ENCODE measurements at places on chromosomes 5 and 9. TPM values are rescaled to one million over a fixed set of nuclear protein-coding genes. Genes with fewer than 3 reads are reported as not detected.

ORM1 gene
- total RNA-seq, result not detected

C9orf43 gene
- total RNA-seq, result 0.19 TPM

SIT1 gene
- 0.63 TPM for total RNA-seq

UBE2QL1 gene
- total RNA-seq, result not detected

OR1Q1 gene
- total RNA-seq, result not detected

JAKMIP2 gene
- total RNA-seq, result 0.52 TPM

GRCh38 chr5:158852622-158853021 lies 247.1 kb downstream of the EBF1 start:
- no peak for DNase-seq

DNA sequence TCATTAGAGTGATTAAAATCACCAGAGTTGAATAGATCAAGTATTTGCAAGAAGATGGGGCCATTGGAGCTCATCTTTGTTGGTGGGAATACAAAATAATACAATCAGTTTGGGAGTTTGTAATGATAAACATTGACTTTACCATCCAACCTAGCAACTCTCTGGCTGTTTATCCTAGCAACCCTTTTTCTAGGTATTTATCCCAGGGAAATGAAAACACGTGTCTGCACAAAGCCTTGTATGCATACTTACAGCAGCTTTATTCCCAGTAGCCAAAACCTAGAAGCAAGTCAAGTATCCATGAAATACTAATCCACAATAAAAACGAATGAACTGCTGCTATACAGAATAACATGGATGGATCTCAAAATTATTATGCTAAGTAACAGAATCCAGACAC lies 152.7 kb upstream of the DAB2 start:
- no peak for DNase-seq

GRCh38 chr9:38278457-38278856 lies 114.0 kb upstream of the ALDH1B1 start:
- no peak for DNase-seq

DNA sequence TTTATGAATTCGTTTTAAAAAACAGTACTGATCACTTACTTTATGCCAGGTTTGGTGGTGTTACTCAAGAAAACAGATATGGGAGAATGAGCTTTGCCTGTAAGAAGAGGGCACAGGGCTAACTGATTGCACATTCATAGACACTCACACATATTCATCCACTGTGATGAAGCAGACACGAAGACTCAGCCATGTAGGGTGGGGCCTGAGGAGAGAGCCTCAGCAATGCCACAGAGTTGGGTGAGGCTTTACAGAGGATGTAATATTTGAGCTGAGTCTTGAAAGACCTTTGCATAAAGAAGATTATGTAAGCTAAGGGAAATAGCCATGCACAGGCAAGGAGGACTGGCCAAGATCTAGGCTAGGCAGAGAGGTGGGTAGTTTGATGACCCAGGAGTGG lies 472.8 kb downstream of the PSAT1 start:
- no peak for DNase-seq

- no peak for DNase-seq
Observed at GRCh38 chr5:51414516-51414915, 31.3 kb downstream of the ISL1 start.

- DNase-seq, result no peak
Observed at GRCh38 chr9:38058452-38059232, 10.4 kb downstream of the SHB start.

GRCh38 chr5:53302529-53302928 lies 177.9 kb upstream of the FST start:
- peak; percentile 25 for DNase-seq

DNA sequence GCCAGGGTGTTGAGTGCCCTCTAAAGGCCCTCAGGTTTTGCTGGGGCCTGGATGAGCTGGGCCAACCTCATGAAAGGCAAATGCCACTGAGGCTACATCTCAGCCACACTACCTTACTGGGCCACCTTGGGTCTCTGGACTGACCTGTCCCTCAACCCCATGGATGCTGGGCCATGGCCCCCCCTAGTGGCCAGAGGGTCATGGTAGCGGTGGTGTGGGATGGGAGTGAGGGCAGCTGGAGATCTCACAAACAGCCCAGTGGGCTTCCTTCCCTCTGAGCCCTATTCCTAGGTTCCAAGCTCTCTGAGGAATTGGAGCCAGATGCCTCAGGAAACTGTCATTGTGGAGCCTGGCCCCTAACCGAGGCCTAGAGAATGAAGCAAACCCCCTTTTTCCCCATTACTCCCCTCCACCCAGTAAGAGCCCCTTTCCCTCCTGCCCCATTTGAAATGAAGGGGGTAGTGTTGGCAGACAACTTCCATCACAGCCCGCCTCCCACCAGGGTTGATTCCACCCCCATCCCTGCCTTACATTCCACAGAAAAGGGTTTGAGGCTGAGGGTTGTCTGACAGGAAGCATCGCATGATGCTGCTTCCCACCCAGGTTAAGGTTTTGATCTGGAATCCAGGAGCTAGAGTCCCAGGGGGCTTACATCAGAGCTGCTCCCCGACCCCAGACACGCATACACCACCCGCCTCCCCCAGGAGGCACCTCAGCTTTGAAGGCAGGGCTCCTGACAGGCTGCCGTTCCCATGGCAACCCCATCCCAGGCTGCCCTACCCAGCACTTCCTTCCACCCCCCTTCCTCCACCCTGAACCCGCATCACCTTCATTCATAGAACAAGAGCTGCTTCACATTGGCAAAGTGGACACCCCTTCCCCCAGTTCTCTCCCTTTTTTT lies 63.9 kb downstream of the PCDH1 start:
- DNase-seq, result no peak

DNA sequence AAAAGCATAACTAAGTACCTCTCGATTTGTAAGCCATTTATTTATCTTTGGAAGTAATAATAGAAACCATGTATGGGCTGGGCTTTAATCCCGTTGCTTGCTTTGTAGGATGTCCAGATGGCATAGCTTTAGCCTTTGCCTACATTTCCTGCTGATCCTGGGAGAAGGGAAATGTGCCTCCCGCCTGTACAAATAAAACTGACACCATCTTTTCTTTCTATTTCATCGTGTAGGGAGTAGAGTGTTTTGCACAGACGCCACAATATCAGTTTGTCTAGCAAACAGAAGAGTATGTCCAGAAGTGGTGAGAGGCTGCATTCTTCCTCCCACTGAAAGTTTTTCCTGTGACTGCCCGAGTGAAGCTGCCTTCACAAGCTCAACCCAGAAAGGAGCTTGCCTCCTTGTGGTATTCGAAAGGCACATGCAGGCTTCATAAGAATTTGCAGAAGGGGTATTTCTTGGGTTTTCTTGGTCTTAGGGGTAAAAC lies 24.7 kb upstream of the TJP2 start:
- DNase-seq, result peak; percentile 49

DNA sequence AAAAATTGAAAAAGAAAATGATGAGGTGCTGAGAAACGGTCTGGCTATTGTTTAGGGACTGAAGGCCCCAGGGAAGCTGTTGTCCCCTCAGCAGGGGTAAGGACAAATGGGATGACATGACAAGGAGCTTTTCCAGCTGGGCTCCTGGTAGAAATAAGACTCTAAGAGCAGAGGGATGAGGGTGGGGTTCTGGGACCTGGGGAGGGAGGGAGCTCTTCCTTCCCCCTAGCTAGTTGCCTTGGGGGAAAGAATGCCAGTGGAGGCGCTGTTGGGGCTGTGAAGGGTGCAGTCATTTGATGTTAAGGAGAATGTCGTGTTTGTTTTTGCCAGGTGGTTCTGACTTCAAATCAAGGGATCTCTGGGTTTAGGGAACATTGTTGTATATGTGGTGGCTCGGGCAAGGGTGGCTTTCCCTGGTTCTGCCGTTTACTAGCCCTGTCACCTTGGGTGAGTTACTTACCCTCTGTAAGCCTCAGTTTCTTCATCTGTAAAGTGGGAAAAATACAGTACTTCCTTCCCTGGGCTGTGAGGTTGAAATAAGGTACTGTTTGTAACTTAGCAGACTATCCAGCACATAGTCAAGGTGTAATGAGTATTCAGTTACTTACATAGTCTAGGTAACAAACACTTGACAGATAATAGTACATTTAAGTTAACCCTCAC lies 47.8 kb downstream of the WWC1 start:
- no peak for DNase-seq

GRCh38 chr5:133938929-133939328 lies 29.5 kb downstream of the C5orf15 start:
- no peak for DNase-seq

DNA sequence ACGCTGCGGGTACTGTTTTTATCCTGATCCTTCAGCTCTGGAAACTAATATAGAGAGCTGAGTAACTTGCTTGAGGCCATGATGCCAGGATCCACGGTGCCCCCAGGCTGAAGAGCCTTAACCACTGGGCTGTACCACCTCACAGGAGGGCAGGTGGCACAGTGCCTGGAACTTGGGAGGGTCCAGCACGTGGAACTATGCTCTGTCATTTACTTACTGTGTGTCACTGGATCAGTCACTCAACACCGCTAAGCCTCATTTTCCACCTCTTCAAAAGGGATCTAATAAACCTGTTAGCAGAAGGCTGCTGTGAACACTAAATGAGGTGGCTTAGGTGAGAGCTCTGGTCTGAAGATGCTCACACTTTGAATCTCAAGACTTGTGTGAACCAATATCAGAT lies 29.6 kb downstream of the KCNIP1 start:
- no peak for DNase-seq

DNA sequence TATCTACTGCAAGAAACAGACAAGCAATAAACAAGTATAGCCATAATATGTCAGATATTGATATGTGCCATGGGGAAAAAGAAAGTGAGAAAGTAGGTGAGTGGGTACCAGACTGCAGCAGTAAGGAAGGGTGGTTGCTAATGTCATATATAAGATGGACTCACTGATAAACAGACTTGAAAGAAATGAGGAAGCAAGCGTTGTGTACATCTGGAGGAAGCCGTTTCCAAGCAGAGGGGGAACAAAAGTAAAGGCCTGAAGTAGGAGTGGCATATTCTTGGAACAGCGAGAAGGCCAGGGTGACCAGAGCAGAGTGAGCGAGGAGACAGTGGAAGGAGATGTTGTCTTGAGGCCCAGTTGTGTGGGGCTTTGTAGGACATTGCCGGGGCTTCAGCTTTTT lies 142.2 kb upstream of the MAP3K1 start:
- no peak for DNase-seq

DNA sequence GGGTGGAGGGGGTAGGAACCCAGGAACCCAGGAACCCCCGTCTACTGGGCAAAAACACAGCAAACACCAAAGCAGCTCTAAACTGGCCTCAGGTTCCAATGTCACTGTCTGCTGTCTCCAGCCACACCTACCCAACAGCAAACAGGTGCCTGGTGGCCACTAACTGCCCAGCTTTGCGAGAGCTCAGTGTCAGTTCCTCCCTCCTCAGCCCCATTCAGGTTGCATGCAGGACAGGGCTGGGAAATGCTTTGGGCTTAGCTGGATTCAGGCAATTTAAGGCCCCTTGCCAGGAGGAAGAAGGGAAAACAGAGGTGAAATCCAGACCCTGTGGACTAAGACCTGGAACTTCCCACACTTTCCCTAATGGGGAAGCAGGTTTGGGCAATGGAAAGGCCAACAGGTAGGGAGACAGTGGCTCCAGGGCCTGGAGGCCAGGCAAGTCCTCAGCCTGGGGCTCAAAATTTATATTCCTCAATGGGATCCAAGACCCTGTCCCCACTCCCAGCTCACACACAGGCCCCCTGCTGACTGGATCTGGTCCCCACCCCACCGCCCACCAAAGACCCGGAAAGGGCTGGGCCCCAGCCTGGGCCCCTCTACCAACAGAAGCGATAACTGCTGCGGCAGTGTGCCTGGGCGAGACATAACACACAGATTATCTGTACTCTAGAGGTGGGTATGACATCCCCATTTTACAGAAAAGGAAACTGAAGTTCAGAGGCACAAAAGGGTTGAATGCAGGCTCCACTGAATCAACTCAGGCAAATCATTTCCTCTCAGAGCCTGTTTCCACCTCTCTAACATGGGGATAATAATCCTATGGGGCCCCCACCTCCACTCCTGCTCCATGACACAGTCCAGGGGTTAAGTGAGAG lies 3.5 kb downstream of the EEIG1 start:
- no peak for DNase-seq

DNA sequence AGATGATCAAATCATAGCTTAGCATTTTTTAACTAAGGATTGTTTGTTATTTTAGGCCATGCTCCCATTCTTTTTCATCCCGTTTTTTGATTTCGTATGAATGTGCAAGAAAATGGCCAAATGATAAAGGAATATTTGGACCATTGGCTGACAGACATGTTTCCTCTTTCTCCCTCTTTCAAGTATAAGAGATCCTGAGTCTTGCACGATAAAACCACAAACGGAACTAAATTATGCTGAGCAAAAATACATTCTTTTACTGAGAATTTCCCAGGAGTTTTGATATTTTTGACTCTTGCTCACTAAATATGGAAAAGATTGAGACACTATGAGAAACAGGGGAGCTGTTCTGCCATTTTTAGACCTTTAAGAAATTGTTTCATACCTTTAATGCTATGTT lies 90.4 kb upstream of the KLF9 start:
- no peak for DNase-seq

GRCh38 chr9:23821375-23822181 lies 4.5 kb downstream of the ELAVL2 start:
- DNase-seq, result peak; percentile 37

DNA sequence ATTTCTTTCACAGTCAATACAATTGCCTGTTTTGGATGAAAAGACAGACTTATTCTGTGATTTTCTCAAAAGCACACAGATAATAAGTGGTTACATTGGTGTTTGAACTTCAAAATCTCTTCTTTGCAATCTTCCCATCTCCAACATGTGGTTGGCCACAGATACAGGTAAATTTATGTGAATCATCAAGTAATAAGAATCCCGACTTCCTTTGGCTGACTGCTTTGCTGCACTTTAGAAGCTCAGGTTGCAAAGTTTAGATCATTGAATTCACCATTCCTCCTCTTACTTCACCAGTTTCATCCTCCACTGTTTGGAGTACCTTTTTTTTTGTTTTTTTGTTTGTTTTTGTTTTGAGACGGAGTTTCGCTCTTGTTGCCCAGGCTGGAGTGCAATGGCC lies 56.5 kb upstream of the ADRB2 start:
- no peak for DNase-seq

GRCh38 chr5:56481428-56482357 lies 248.6 kb upstream of the ANKRD55 start:
- peak; percentile 24 for DNase-seq

DNA sequence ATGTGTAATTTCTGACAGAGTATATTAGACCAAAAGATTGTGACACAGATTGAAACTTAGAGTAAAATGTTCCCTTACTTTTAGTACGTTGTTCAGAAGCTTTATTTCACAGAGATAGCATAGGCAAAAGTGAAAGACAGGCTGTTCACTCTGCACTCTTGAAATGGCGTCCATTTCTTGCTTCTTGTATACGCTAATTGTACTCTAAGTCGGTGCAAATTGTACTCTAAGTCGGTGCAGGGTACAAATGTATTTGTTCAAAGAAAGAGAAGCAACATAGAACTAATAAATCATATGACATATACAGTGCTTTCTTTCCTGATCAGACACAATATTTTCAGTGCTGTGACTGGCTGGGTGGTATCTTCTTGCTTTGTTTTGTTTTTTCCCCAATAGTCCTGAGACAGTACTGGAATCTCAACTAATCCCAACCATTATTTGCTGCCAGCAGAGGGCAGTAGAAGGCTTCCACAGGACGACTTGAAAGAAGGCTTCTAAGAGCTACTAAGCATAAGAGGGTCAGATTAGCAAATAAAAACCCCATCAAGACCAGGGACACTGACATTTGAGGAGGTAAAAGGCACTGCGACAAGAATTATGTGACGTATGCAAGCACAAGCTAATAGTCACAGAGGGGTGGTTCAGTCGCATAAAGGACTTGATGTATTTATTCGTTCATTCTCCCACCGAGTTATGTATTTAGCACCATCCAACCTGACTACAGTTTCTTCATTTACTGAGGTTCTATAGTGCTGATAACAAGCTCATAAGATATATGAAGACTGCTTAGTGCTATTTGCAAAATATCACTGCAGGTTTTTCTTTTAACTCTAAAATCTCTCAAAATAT lies 831.8 kb downstream of the TAF11L14 start:
- peak; percentile 6 for DNase-seq
